ENCODE measurements at places on chromosomes 11 and 22.
A peak's percentile ranks its signal among the peaks of the same experiment; 100 is the strongest.

DNA sequence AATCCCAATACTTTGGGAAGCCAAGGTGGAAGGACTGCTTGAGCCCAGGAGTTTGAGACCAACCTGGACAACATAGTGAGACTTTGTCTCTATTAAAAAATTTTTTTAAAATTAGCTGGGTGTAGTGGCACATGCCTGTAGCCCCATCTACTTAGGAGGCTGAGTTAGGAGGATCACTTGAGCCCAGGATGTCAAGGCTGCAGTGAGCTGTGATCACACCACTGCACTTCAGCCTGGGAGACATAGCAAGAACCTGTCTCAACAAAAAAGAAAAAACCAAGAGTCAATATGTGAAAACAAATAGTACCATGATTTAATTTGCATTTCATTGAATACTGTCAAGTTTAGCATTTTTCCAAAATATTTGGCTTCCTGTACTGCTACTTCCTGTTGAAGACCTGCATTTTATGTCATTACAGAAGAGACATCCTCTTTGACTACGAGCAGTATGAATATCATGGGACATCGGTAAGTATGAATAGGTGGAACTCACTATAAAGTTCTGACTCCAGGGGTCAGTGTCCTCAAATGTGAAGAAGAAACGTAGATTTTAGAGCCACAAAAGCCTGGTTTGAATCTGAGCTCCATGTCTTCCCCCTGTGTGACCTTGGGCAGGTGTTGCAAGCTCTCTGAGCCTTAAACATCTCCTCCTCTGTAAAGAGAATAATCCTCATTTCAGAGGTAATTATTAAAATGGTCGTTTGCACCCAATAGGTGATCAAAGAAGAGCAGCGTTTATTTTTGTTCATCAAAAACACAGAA lies 16.0 kb downstream of the CDC45 start:
- DNase-seq, result no peak

GRCh38 chr11:86056351-86056854 lies 12.5 kb downstream of the PICALM start:
- DNase-seq, result no peak

GRCh38 chr22:28188178-28188879 lies 269.3 kb upstream of the PITPNB start:
- no peak for DNase-seq

DNA sequence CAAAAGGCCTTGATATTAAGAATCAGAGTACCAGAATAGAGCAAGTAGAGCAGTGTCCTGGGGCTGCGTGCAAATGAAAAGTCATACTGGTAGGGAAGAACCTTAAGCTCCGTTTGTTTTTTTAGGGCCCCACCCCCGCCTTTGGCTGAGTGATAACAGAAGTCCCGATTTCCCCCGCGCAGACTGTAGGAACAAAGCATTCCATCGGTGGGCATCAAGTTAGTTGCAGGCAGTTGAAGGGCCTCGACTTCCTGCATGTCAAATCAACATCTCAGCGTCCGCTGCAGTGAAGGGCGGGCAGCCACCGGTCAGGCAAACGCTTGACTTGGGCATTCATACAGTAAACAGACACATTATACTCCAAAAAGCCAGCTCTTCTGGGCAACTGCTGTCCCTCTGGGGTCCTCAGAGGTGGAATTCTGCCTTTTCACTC lies 11.7 kb downstream of the LRP4 start:
- DNase-seq, result peak; percentile 40

GRCh38 chr11:42225664-42226063 lies 766.2 kb upstream of the LRRC4C start:
- no peak for DNase-seq

DNA sequence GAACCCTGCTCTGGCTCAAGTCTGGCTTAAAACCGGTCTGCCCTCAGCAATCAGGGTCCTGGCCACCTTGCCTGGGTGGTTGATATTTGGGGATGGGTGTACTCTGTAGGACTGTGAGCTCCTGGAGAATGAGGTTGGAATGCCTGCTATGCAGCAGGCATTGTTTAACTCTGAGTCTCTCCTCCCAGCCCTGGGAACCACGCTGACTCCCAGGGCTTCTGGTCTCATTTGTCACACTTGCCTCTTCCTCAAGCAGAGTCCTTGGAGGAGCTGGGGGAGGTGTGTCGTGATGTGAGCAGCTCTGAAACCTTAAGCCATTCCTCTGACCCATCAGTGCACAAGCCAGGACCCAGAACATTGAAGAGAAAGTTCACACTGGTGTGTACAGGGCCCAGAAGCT lies 340.1 kb downstream of the MN1 start:
- DNase-seq, result no peak

DNA sequence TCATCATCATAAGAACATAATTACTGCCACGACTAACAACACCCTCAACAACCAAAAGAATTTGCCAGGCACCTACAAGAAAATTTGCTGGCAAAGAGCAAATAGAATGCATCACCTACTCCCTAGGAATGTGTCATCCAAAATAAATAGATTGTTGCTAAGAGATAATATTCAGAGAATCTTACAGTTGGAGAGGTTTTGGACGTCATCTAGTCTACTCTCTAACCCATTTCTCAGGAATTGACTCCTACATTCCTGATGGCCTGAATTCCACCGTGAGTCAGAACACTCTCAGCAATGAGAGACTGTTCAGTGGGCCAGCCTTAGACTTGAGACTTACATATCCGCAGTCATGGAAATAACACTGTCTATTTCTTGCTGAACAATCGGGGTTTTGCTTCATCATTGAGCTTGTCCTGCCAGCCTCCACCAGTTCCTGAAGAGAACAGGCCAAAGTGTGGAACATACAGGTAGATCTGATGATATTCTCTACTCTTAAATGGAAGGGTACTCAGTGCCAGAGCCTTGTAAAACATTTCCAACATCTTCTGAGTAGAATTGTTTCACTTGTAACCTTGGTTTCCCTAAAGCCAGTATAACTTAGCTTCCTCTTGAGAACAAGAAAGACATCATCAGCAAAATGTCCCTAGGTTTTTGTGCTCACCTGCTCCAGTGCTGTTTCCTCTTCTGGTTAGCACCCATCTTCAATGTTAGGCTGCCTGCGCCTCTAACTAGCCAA lies 8.3 kb downstream of the KIRREL3 start:
- DNase-seq, result no peak

GRCh38 chr11:31656051-31656450 lies 146.5 kb downstream of the ELP4 start:
- DNase-seq, result no peak

- DNase-seq, result no peak
These were observed 116.2 kb downstream of the RRAS2 start for GRCh38 chr11:14242733-14243132.

DNA sequence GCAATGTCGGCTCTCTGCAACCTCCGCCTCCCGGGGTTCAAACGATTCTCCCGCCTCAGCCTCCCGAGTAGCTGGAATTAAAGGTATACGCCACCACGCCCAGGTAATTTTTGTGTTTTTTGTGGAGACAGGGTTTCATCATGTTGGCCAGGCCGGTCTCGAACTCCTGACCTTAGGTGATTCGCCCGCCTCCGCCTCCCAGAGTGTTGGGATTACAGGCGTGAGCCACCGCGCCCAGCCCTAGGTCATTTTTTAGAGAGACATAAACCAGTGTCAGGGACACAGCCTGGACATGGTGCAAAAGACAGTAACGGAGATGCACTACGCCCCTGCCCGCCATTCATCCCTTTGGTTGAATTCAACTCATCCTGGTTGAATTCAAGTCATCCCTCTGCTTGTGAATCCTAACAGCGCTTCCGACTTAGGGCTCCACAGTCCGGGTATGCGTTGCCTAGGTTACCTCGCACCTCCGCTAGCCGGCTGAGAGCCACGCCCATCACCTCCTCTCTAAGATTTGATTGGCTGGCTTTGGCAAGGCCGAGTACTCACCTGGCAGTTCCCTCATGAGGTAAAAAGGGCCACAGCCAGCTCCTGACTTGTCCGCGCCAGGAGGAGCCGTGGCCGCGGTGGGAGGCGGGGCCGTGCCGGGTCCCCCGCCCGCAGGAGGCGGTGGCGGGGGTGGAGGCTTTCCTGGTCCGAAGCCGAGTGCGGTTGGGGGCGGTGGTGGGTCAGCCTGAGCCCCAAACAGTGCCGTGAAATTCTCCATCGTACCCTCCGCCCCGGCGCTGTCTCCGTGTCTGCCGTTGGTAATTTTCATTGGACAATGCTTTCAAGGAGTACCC lies at the start of gene MED19:
Gene MED19 (minus strand): TSS at position 802 of the 842 bp plus-strand sequence. CDS start 36 bp downstream, at position 766.
- peak; percentile 87 for DNase-seq

DNA sequence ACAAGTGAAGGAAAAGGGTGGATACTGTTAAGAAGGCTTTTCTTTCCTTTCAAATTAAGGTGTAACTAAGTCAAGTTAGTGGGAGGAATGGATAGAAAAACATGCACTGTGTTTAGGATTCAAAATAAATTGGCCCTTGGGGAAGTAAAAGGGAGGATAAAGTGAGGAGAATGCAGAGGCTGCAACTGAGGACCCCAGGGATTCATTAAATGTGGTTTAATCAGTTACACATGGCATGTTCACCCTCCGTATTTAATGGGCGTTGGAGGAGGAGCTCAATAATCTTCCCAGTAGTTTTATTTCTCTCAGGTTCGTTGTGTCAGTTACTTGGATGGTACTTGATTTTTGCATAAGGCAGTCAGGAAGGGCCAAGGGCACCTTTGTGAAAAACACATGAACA lies 966.3 kb downstream of the JRKL start:
- no peak for DNase-seq

GRCh38 chr11:23112987-23113886 lies 253.0 kb upstream of the CCDC179 start:
- peak; percentile 19 for DNase-seq

GRCh38 chr11:128047026-128047425 lies 540.3 kb downstream of the ETS1 start:
- no peak for DNase-seq

DNA sequence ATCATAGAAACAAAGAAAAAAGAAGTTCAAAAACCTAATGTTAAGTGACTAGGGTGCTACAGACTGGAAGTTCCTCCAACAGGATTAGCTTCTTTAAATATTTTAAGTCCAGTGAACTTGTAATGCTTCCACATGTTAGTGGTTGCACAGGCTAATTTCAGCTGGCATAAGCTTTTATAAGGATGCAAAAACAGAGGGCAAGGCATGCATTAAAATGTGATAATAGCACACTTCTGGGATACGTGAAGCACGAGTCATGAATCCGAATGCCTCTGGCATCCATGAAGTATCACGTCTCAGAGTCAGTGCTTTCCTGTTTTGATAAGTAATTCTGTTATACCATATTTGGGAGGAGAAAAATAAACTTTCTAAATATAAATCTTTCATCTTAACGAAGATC lies 106.8 kb downstream of the DCDC1 start:
- no peak for DNase-seq

DNA sequence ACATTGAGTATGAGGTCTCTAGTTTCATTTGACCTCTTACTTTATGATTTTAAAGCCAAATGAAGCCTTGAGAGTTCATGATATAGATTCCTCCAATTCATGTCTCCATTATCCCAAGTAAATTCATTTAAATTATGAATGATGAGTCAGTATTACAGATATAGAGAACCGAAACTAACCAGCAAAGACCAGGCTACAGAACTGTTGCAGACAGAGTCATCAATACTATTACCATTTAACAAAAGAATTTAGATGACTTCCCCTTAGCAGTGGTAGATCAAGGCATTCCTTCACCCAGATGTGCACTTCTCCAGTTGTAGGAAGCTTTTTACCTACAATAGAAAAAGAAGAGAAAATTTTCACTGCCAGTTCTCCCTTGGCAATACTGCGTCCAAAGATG lies 11.8 kb upstream of the CCDC89 start:
- DNase-seq, result no peak

DNA sequence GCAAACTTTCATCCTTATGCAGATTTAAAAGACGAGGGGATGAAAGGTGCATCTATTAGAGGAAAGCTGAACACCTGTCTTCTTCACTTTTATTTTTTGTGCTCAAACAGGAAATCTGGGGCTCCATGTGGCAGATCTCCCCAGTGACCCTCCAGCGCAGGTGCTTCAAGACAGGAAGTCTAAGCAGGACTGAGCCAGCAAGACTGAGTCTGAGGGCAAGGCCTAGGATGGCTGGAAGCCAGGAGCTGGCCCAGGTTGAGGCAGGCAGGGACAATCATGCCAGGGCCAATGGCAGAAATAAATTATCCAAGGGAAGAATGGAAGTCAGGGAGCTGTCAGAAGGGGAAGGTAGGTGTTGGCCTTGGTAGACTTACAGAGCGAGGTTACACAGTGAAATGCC lies 101.1 kb upstream of the SPON1 start:
- DNase-seq, result no peak

GRCh38 chr11:9719566-9720289 lies 55.9 kb downstream of the SWAP70 start:
- DNase-seq, result peak; percentile 30

DNA sequence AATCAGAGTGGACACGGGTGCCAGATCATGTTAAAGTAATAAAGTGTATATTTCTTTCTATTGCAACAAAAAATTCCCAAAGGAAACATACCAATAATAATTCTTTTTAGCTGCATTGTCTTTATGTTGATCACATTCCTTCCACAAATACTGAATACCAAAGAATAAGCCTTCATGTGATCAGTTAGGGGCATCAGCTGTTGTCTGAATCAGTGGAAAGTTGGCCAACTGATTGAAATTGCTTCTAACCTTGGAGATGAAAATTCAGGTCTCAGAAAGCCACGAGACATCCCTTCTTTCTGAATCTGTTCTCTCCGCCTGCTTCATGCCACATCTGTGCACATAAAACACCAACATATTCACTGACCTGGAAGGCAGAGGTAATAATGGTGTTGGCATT lies 785.2 kb downstream of the KCNA4 start:
- no peak for DNase-seq

DNA sequence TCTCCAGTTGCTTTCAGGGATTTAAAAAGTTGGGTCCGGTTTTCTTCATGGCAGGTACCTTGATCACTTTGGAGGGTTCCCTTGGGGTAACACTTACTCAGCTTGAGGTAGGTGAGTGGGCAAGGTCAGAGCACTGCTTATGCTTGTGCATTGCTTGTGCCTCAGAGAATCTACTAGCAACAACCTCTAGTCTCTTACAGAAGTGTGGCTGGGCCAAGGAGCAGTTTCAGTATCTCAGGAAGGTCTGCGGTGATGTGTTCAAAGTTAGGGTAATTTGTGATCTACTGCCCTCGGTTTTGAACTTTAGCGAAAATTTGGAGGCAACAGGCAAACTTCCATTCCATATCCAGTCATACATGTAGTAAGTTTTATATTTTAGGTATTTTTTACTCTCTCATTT lies 62.8 kb downstream of the NCAM1 start:
- no peak for DNase-seq

- DNase-seq, result no peak
These were observed 6.6 kb downstream of the F2 start for GRCh38 chr11:46725338-46726205.

DNA sequence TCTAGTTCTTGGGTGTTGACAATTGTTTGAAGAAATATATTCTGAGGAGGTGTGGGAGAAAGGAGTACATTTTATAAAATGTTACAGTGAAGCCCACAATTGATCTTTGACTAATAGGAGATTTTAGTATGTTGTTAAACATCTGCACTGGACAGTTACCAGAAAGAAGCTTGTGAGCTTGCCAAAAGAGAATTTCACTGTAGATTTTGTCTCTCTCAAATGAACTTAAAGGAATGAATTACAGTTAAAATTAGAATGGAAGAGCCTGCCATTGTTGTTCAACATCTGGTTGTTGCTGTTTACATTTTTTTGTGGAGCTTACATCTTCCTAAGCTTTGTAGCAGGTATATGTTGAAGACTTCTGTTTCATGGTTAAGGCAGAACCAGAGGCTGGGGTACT lies 620.5 kb upstream of the CCDC179 start:
- DNase-seq, result no peak
